ENCODE measurements at places on chromosomes 2 and 18. TPM values are rescaled to one million over a fixed set of nuclear protein-coding genes. Genes with fewer than 3 reads are reported as not detected.

GRCh38 chr2:224241812-224242211, 160.1 kb downstream of the FAM124B start:
- H3K27me3 ChIP-seq = no peaks in the 10 kb centered on the region
- H3K27ac ChIP-seq = no peak overlapping the region
- no peaks in the 10 kb centered on the region for H3K36me3 ChIP-seq
- H3K4me3 ChIP-seq = no peak overlapping the region
- H3K4me1 ChIP-seq = no peaks in the 10 kb centered on the region

DNA sequence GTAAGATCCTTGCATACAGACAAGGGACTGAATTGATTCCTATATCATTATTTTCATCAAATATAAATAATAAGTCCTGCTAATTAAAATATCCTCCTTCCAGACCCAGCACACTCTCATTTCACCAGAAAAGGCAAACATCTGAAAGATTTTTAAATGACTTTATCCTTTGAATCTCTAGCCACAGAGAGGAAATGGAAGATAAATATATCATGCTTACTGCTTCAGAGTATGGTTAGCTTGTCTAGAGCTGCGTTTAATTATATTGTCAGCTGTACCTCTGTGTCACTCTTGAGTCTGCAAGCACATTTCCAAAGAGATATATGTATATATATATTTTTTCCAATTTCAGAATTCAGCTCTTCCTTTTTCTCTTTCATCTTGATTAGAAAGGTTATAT, 232.7 kb downstream of the TRIB2 start:
- no peaks in the 10 kb centered on the region for H3K27me3 ChIP-seq
- no peak overlapping the region for H3K27ac ChIP-seq
- H3K36me3 ChIP-seq = no peaks in the 10 kb centered on the region
- H3K4me3 ChIP-seq = no peak overlapping the region

DNA sequence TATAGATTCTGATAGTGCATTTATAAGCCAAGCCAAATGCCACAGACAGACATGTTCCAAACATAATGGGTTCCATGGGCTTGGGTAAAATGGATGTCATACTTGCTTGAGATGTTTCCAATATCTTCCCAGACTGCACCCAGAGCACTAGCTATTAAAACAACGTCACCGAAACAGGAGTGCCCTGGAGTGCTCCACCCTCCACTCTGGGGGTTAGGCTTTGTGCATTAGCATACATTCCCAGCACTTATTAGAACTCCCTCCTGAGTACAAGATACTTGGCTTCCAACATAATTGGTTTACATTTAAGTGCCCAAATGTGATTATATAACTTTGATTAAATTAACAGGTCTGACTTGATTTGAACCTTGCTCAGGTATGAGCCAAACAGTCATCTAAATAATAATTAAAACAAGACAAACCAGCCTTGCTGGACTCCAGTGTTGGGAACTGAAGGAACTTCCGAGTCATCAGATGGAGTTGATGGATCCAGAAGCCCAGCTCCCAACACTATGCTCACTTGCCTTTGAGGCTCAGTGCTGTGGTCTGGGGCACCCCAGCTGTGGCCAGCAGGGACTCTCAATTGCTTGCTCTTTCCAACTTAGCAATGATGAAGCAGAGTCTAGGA, 60.5 kb upstream of the LGALSL start:
- peaks cover 37% of the 10 kb centered on the region for H3K4me1 ChIP-seq
- H3K27ac ChIP-seq = peak overlapping the region; percentile 2
- no peaks in the 10 kb centered on the region for H3K36me3 ChIP-seq

- no peak overlapping the region for H3K27ac ChIP-seq
- no peaks in the 10 kb centered on the region for H3K27me3 ChIP-seq
- H3K4me1 ChIP-seq = no peaks in the 10 kb centered on the region
- no peak overlapping the region for H3K4me3 ChIP-seq
- H3K36me3 ChIP-seq = no peaks in the 10 kb centered on the region
These were observed 99.4 kb upstream of the STPG4 start for GRCh38 chr2:47254464-47254863.

GRCh38 chr2:159832858-159833257, 34.9 kb upstream of the CD302 start:
- no peak for DNase-seq
- no peak overlapping the region for H3K4me3 ChIP-seq
- H3K27me3 ChIP-seq = no peaks in the 10 kb centered on the region
- H3K36me3 ChIP-seq = no peaks in the 10 kb centered on the region

- H3K27me3 ChIP-seq = no peaks in the 10 kb centered on the region
- no peak overlapping the region for H3K27ac ChIP-seq
- H3K36me3 ChIP-seq = no peaks in the 10 kb centered on the region
- no peak overlapping the region for H3K4me3 ChIP-seq
- no peak for DNase-seq
- H3K4me1 ChIP-seq = no peaks in the 10 kb centered on the region
These were observed 325.6 kb upstream of the EPHA4 start for GRCh38 chr2:221897718-221898117.

The SRD5A2 gene
- total RNA-seq = not detected

The DNAJC5G gene
- not detected for total RNA-seq

The CYP26B1 gene
- total RNA-seq = 0.47 TPM

The GRHL1 gene
- 13.7 TPM for total RNA-seq

The VRK2 gene
- total RNA-seq = 17.3 TPM
